SK-N-SH (cell line): ENCODE measurements at places on chromosomes 3 and 15.
A peak's percentile ranks its signal among the peaks of the same experiment; 100 is the strongest.

DNA sequence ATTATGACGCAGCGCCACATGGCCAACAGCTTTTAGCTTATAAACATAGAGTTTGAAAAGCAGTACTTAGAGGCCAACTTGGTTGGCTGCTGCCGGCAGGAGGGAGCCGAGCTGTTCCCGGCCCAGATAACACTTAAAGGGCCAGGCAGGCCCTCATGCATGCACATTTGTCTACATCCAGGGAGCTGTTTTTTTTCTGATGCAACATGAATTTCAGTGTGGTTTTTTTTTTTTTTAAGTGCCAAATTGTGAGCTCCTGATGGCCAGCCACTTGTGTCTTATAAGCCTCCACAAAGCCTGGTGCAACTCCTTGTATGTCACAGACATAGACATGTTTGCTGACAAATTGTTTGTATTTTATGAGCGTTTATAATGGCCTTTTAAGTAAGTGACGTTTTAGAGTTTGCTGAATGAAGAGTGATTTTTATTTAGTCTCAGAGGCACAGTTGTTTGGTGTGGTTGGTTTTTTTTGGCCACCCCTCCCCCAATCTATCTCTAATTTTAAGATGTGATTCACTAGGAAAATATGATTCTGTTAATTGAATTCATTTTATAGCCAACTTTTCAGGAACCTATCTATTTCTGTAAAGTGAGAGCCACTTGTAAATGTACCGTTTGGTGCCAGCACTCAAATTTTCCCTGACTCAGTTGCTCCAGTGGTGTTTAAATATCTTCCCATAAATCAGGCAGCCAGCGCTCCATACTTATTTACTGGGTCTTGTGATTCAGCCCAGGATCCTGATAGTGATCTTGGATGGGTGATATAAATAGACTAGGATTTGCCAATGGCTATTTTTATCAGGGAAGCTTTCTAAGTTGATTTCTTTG lies 134.3 kb downstream of the VGLL4 start:
- peak; percentile 81 for DNase-seq

- DNase-seq = no peak
These were observed 47.1 kb downstream of the SLC12A1 start for GRCh38 chr15:48253172-48253571.

DNA sequence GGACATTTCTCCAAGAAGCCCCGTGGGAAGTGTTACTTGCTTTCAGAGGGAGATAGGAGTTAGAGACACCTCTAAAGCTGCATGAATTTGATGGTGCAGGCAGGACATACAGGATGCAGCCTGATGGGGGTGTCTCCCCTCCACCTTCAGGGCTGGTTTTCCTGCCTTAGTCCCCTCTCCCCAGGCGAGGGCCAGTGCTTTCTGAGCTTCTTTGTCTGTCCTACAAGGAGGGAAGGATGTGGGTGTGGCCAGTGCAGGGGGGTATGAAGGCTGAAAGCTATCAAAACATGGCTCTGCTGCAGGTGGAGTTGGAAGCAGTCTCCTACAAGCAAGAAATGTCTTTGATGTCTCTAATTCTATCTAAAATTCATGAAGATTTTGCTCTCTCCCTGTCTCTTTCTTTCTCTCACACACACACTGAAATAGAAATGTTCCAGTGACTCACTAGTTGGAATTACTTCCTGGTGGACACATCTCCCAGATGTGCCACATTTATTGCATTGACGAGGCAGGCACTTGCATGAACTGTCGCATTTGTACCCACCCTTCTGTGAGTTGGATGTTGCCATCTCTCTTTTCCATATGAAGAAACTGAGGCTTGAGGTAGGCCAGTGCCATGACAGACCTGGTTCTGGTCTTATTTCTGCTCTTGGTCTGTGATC lies 13.9 kb upstream of the PODXL2 start:
- no peak for DNase-seq

DNA sequence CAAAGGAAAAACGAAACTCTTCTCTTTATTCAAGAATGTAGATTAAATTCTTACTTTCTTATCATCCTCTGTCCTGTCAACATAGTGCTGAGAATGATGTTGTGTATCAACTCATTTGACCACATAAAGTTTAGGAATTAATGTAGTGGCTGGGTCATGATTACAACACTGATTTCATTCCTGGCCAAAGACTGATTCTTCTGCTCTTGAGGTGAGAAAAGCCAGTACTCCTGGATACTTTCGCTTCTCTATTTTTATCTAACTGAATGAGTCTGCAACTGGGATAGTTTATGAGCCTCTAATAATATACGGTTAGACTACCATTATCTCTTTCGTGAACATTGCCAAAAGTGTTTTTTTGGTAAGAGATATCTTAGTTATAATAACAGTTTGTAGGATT lies 173.0 kb downstream of the LPP start:
- DNase-seq = no peak

GRCh38 chr3:161171113-161171512 lies 50.0 kb upstream of the NMD3 start:
- no peak for DNase-seq

- no peak for DNase-seq
These were observed 733.5 kb upstream of the CCDC54 start for GRCh38 chr3:106643684-106644161.

DNA sequence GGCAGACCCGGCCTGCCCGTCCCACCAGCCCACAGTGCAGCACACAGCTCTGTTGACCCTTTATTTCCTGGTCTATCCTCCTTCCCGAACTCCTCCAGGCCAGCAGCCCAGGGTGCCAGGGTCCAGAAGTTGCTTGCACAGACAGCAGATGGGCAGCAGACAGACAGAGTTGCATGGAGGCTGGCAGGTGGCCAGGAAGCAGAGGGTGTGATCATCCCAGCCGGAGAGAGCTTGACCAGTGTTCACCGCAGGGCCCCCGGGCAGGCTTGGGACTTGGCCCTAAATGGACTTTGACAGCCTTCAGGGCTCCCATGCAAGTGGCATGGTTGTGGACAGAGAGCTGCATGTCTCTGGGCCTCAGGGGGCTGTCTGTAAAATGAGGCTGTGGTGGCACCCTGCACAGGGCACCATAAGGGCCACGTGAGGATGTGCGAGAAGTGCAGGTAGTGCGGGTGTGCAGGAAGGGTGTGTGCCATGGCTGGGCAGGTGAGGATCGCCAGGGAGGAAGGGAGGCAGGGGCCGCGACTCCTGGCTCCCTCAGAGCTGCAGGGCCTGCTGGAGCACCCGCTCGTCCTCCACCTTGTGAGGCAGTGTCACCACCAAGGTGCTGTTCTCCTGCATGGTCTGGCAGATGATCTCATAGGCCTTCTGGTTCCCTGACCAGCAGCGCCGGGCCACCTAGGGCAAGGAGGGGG lies 6.3 kb upstream of the ZXDC start:
- peak; percentile 77 for DNase-seq

DNA sequence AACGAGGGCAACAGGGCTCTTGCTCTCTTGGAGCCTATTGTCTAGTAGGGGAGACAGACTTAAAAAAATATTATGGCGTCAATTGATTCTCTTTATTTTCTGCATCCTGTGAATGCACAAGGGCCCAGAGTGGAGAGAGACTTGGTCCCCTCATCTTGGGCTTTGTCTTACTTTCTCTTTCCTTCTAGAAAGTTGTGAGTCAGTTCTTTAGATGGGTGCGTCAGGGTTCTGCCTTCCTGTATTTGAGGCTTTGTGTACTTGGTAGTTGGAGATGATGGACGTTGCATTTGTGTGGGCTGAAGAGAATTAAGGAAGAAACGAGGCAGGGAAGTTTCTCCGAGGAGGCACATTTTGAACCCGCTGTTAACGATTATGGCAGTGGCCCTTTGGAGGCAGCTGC lies 52.9 kb downstream of the CACNA1D start:
- no peak for DNase-seq

DNA sequence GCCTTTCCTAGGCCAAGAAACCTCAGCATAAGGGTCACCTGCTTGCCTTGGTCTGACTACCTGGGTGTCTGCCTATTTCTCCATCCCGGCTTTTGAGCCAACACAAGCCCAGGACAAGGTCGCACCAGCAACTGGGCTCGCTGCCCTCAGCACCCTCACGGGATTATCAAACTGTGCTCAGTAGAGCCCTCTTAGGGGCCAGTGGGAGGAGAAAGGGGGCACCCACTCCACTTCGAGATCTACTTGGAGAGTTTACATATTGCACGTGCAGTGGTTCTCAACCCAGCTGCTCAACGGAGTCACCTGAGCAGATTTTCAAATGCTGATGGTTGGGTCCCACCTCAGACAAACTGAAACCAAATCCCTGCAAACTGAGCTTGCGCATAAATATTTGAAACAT lies 31.1 kb downstream of the TSPAN3 start:
- DNase-seq = no peak

GRCh38 chr3:100274361-100274760 lies 13.6 kb downstream of the TBC1D23 start:
- DNase-seq = no peak

- no peak for DNase-seq
These were observed 18.4 kb downstream of the MESP1 start for GRCh38 chr15:89732451-89733172.
